ENCODE measurements at places on chromosomes 7 and 10.
A peak's percentile ranks its signal among the peaks of the same experiment; 100 is the strongest.

DNA sequence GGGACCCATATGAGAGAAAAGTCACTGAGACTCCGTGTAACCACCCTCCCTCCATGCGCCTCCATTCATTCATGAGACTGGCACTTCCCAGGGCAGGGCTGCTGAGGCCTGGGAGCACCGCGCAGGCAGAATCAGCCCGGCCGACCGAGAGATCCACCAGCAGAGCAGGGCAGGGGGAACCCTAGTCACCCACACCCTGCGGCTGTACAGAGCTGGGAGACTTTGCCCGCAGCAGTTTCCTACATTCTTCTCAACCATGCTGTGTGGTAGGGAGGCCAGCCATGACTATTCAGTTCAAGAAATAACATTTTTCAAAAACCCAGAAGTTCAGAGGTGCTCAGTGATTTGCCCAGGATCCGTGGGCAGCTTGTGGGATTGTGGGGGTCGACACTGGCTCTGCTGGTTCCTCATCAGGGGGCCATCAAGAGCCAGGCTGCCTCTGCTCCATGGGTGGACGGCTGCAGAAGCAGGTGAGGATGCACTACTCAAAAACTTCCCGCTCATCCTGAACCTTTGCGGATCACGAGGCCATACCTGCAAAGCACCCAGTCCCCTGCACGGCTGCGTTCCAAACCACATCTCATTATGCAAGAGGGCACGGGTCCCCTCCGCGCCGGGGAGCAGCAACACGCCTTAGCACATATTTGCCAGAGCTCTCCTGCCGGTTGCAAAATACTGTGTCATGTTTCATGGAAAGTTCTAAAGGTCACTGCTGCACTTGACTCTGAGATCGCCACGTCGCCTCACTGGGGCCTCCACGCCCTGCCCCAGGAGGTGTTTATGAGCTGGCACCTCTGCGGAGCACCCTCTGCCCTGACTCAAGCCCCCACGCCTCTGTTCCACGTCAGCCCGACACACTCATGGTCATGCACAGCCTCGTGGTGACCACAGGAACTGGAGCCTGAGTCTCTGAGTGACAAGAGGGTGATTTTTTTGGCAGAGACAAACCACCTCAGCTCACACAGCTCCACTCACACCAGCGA lies 132.0 kb downstream of the PRKAG2 start:
- peak; percentile 61 for DNase-seq

GRCh38 chr7:71784180-71784579 lies 628.0 kb downstream of the CALN1 start:
- DNase-seq, result no peak

DNA sequence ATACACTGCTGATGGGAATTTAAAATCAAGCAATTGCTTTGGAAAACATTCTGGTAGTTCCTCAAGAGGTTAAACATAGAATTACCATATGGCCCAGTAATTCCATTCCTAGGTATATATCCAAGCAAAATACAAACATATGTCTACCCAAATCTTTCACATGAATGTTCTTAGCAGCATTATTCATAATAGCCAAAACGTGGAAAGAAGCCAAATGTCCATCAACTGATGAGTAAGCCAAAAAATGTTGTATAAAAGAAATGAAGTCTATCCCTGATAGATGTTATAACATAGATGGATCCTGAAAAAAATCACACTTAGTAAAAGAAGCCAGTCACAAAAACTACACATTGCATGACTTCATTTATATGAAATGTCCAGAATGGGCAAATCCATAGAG lies 893.0 kb downstream of the SORCS3 start:
- no peak for DNase-seq

GRCh38 chr10:125060026-125060425 lies 100.3 kb downstream of the CTBP2 start:
- peak; percentile 42 for DNase-seq

- DNase-seq, result no peak
Measured at GRCh38 chr10:78462726-78463228, 429.1 kb downstream of the RPS24 start.

GRCh38 chr10:9172276-9172675 lies 1117.8 kb downstream of the GATA3 start:
- DNase-seq, result no peak

DNA sequence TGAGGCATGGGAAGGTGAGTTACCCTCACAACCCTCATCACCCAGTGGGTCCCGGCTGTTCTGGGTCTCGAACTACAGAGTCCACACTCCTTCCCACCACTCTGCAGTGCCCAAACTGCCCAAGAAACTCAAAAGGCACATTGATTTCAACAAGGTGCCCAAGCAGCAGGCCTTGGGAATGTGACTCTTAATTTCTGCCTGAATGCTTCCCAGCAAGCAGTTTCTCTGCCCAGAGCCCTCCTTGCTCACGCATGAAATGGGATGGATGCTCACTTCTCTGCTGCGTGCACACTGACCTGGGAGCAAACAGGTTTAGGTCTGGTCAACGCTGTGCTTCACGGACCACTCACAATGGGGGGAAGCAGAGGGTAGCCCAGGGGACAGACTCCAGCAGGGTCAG lies 77.9 kb downstream of the GRB10 start:
- DNase-seq, result no peak

- DNase-seq, result no peak
Measured at GRCh38 chr7:84149573-84149972, 45.0 kb downstream of the SEMA3A start.

DNA sequence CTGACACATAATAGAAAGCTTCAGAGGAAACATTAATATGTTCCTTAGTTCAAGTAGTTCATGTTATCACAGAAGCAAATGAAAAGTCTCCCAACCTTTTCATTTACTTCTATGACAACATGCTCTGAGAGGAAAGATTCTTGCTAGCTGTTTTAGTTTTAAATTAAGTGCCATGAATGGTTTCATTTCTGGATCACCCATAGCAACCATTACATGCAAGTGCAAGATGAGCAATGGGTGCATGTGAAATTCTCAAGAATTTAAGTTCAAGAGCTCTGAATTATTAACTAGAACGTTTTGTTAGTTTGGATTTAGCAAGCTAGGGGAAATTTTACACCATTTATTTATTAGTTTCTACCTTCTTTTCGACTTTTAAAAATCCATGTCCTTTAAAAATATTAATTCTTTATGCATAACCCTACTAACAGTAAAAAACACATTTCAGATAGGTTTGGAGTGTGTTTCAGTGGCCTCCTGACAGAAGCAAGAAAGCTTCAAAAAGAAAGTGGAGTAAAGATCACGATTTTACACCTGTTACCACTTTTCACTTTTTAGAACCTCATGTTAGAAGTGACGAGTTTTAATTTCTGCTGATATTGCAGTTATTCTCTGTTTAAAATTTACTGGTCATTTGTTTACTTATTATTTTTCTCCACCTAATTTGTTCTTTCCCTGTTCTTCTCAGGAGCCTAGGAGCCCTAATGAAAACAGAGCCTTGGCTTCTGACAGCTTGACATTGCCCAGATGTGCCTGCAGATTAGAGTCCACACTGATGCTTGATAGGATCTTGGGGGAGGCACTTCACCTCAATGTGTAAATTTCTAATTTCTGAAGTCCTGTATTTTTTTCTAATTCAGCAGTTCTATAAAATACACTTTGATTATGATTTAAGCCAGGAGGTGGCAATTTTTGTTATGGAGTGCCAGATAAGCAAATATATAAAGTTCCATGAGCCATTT lies 995.3 kb upstream of the PHF14 start:
- DNase-seq, result no peak

- no peak for DNase-seq
Measured at GRCh38 chr7:17136126-17136525, 162.3 kb upstream of the AHR start.

GRCh38 chr7:113188396-113188795 lies 70.0 kb upstream of the SMIM30 start:
- no peak for DNase-seq

- no peak for DNase-seq
Measured at GRCh38 chr10:84665883-84666463, 337.6 kb downstream of the CCSER2 start.

- DNase-seq, result no peak
Measured at GRCh38 chr7:21867226-21867625, 78.5 kb downstream of the CDCA7L start.
